GM03348 (cell line): ENCODE measurements at places on chromosomes 13 and 19.

- DNase-seq = peak; percentile 35
Measured at GRCh38 chr19:36030264-36031148, 2.2 kb downstream of the CLIP3 start.

DNA sequence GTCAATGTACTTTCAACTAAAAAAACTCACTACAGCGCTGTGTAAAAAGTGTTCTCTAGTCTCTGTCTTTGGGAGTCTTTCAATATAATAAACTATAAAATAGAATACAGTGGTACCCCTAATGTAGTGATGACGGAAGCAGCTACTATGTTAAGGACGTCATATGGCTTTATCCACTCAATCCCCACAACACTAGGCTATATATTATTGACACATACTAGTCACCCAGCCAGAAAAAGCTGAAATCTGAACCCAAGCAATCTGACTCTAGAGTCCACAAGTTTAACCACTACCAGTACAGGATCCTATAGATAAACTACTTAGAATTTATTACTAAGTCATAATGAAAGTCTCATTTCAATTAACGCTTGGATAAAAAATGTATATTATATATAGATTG is 48.3 kb downstream of the ELF1 start:
- DNase-seq = no peak

- DNase-seq = no peak
Measured at GRCh38 chr13:63605962-63606361, 2190.3 kb upstream of the PCDH20 start.

DNA sequence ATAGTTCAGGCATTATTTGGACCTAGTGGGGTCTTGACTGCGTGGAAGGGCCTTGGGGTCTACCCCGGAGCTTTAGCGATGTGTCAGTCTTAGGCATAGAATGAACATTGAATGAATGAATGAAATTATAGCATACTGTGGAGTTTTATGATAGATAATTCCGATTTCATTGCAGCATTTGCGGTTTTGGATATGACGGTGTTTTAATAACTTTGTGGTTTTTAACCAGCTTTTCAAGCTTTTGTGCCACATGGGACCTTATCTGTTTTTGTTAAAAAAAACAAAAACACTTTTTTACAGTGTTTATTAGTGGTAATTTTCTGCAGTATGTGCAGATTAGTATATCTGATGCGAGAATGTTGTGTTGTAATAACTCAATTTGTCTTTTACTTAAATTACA is 696 bp downstream of the NUP58 start:
- no peak for DNase-seq

GRCh38 chr13:86087244-86087643 is 288.0 kb upstream of the SLITRK6 start:
- no peak for DNase-seq

- no peak for DNase-seq
Measured at GRCh38 chr19:38148337-38148736, 75.7 kb downstream of the DPF1 start.

GRCh38 chr19:43316591-43317319 is 36.7 kb upstream of the CD177 start:
- DNase-seq = peak; percentile 57

DNA sequence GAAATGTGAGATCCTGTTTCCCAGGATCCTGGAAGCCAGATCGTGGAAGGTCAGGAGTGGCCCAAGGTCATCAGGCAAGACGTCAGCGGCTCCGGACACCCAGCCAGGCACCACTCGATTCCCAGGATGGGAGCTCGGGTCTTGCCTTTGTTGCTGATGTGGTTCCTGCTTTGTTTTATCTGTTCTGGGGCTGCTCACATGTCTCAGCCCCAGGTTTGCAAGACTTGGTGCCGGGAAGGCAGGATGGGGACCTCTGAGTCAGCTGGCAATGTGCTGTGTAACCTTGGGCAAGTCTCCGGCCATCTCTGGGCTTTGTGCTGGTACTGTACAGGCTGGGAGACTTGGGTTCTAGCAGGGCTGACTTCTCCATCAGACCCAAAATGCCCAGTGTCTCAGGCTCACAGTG is 1.4 kb upstream of the FCHO1 start:
- no peak for DNase-seq

- DNase-seq = no peak
Measured at GRCh38 chr19:398719-399118, 10.2 kb downstream of the C2CD4C start.

GRCh38 chr19:54388802-54389139 is 24.0 kb upstream of the LAIR1 start:
- DNase-seq = no peak
